ENCODE measurements at places on chromosomes 7 and 10.

- DNase-seq: no peak
These were observed 216.3 kb upstream of the NRP1 start for GRCh38 chr10:33550811-33551210.

DNA sequence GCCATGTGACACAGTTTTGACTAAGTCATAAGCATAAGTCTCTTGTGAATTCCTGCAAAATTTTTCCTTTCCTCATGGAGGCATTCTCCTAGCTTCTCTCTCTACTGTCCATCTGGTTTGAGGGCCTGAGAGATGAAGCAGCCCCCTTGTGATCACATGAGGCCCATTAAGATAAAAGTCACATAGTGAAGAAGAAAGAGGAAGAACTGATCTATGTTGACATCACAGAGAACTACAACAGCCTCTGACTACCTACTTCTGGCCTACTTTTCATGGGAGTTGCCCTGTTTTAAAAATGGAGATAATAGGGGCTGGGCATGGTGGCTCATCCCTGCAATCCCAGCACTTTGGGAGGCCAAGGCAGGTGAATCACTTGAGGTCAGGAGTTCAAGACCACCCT is 50.4 kb downstream of the TFEC start:
- DNase-seq: no peak

DNA sequence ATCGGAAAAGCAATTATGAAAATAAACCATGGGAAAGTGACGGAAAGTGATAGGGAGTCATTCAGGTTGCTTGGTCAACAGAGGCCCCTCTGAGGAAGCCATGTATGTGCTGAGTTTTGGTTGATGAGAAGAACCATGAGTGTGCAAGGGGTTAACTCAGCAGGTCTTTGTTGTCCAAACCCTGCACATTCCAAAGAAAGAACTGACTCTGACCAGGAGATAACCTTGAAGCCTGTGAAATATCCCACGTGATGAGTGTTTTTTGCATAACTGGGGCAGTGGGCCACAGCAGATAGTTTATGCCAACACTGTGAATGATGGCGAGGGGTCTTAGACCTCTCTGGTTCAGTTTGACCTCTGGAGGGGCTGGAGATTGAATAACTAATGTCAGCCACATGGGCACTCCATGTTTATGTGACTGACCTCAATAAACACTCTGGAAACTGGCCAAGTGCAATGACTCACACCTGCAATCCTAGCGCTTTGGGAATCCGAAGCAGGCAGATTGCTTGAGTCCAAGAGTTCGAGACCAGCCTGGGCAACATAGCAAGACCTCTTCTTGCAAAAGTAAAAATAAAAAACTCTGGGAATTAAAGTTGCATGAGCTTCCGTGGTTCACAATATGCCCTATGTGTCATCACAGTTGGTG is 154.0 kb upstream of the FOXK1 start:
- DNase-seq: no peak

DNA sequence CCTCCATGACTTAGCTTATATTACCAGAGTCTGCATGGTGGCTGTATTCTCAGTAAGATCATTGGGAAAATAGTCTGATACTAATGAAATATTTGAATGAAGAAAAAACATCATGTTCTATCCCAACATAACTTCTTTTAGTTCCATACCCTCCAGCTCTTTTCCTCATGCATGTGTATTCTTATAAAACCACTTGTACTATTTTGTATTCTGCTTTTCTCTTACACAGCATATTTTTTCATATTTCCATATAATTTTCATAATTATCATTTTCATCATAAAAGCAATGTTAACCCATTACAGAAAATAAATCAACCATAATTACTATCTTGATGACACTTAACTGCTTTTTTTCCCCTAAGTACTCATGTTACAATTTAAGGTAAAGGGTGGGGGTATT is 371.2 kb upstream of the LRGUK start:
- no peak for DNase-seq

GRCh38 chr10:22593636-22594198 is 120.7 kb downstream of the PIP4K2A start:
- DNase-seq: no peak

DNA sequence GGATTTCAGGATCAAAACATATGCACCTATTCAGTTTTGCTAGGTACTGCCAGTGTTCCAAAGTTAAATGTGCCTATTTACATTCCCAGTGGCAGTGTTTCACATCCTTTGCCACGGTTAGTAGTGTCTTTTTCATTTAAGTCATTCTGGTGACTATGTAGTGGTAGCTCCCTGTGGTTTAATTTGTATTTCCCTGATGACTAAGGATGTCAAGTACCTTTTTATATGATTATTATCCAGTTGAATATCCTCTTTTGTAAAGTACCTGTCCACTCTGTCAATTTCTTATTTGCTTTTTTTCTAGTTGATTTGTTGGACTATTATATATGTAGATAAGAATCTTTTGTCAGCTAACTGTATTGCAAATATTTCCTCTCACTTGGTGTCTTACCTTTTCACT is 45.1 kb downstream of the TMEM60 start:
- no peak for DNase-seq

DNA sequence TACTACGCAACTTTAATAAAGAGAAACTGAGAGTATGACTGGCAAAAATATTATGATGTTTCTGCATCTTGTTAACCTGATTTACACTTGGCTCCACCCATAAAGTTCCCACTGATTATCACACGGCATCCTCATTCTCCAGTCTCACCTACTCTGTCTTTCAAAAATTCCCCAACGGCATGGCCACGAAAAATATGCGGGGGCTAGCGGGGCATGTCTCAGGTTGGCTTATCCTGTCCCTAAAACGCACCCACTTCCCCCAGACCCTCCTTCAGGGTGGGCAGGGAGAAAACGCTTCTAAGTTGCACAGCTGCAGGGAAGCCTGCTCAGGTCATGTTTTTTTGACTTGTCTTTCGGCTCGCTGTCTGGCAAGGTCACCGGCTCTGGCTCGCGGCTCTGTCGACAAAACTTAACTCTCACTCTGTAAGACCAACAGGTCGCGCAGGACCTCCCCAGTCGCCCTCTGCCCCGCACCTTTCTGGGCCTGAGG is 3.8 kb downstream of the CDK6 start:
- no peak for DNase-seq

DNA sequence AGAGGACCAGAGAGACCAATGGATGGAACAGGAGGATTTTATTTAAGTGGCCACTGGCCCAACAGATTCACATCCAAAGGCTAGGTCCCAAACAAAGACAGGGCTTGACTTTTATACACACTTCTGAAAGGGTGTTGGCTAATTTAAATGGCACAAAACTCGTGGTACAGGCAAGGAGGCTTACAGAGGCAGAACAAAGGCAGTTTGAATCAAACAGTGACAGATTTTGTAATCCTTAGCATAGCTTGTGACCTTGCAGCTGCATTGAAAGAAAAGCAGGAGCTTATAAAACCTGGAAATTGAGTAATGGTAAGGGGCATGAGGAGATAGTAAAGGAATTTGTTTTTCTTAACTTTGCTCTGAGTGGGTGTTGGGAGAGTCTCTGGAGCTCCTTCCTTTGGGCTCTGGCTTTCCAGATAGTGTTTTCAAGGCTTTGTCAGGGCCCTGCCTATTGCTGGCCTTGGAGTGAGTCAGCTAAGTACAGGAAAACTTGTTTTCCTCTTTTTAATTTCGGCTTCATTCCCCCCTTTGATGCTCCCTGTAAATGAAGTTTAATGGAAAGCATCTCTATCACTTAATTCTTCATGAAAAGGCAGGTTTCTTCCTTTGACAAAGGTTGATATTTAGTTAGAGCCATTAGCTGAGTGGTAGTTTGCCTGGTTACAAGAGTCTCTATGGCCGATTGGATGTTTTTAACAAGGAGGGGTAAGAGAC is 96.9 kb downstream of the TRIM24 start:
- no peak for DNase-seq

DNA sequence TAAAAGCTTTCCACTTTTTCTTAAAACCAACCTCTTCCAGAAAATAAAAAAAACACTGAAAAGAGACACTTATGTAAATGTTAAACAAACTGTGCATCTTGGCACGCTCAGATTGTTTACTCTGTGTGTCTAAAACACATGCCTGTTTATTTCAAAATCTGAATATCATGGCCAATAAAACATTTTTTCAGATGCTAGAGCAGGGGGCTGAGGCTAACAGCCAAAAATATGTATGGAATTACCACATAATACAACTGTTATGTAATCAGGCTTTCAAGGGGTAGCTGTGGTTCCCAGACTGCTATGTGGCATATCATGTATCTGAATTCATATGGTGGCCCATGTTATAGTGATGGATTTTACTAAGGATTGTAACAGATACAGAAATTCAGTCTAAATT is 130.4 kb downstream of the HIBADH start:
- no peak for DNase-seq

GRCh38 chr10:11292576-11293302 is 275.1 kb downstream of the CELF2 start:
- no peak for DNase-seq

GRCh38 chr7:50270531-50271018 is 33.9 kb upstream of the IKZF1 start:
- DNase-seq: no peak

DNA sequence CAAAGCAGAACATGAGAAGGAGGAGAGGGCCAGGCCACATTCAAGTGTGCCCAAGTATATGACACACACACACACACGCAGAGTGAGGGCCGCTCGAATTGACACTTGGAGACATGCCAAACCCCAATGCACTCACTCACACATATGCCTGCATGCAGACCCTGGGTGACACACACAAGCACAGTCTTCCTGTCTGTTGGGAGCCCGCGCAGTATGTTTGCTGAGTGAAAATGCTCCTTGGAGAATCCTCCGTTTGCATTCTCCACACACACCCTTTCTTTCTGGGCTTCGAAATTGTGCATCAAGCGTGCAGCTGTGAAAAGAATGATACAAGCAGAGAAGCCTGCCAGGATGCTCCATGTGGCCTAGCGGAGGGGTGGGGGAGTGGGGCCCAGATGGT is 120.9 kb downstream of the PLXNA4 start:
- no peak for DNase-seq

DNA sequence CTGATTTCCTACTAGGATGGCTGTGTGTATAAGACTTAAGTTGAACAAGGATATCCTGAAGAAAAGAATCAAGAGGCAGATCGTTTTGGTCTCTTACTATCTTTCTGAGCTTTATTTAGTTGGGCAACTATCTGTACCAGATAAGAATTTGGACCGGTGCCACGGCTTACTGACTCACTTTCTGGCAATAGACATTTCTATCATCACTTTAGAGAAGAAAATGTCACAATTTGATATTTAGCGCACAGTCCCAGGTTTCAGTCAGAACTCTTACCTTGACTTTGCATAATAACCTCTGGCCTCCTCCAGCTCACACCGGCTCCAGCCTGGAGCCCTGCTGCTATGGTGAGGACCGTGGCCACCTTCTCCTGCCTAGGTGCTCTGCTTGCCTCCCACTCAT is 218.2 kb upstream of the MDFIC start:
- no peak for DNase-seq

GRCh38 chr7:5692845-5693278 is 88.6 kb downstream of the RNF216 start:
- DNase-seq: no peak

GRCh38 chr10:71266147-71266917 is 52.7 kb upstream of the SLC29A3 start:
- no peak for DNase-seq

- no peak for DNase-seq
These were observed 204.3 kb downstream of the ANK3 start for GRCh38 chr10:60185421-60185820.

GRCh38 chr7:33724201-33724600 is 181.1 kb upstream of the BMPER start:
- no peak for DNase-seq

GRCh38 chr7:123661765-123662164 is 6.1 kb downstream of the LMOD2 start:
- DNase-seq: no peak

DNA sequence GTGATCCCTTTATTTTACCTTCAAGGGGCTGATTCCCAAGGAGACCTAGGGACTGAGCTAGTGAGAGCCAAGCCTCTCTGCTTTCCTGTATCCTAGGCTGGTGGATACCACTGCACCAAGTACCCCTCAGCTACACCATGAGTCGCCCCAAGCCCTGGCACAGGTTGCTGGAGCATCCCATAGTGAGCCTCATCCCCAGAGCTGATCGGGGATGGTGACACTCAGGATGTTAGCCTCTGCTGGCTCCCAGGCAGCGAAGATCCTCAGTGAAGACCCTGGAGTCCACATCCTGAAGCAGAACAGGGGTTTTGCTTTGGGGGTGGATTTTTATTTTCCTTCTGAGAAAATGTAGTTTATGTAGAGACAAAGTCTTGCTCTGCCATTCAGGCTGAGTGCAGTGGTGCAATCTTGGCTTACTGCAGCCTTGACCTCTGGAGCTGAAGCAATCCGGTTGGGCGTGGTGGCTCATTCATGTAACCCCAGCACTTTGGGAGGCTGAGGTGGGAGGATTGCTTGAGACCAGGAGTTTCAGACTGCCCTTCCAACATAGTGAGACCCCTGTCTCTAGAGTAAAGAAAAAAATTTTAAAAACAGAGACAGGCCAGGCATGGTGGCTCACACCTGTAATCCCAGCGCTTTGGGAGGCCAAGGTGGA is 12.5 kb upstream of the ZNF212 start:
- DNase-seq: no peak

GRCh38 chr10:133377818-133378250 is 1.2 kb upstream of the PAOX start:
- no peak for DNase-seq

- DNase-seq: no peak
These were observed 4.5 kb upstream of the TRIM24 start for GRCh38 chr7:138455609-138456008.

GRCh38 chr10:48805411-48805810 is 120.7 kb downstream of the WDFY4 start:
- DNase-seq: no peak

- DNase-seq: no peak
These were observed 12.7 kb downstream of the SCIN start for GRCh38 chr7:12583176-12583575.

GRCh38 chr10:132533571-132534260 is 3.9 kb upstream of the INPP5A start:
- DNase-seq: no peak

DNA sequence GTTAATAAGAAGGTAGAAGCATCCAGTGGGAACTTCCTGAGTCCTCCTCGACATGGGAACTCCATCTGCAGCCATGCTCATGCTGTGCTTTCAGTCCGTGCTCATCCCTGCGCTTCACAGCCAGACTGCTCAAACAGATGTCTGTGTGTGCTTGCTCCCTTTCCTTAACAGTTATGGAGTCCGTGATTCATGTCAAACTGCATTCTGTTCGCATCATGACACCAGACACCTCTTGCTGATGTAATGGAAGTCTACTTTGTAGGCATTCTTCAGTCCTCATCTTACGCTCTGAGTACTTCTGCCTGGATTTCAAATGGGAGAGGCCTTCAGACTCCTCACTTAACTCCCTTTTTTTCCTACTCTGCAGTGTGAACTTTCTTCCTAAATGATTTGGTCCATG is 304.9 kb downstream of the SUGCT start:
- DNase-seq: no peak

All from kidney glomerular epithelial cell (primary cell).